HAP-1 (cell line): ENCODE measurements at places on chromosomes 1 and 21.

- DNase-seq = no peak
Measured at GRCh38 chr1:57278558-57278957, 145.3 kb downstream of the DAB1 start.

GRCh38 chr1:64595871-64596515, 126.1 kb downstream of the CACHD1 start:
- DNase-seq = no peak

- no peak for DNase-seq
Measured at GRCh38 chr1:166978821-166979220, 3.5 kb upstream of the ILDR2 start.

GRCh38 chr1:92259350-92259749, 39.4 kb downstream of the GLMN start:
- DNase-seq = no peak

DNA sequence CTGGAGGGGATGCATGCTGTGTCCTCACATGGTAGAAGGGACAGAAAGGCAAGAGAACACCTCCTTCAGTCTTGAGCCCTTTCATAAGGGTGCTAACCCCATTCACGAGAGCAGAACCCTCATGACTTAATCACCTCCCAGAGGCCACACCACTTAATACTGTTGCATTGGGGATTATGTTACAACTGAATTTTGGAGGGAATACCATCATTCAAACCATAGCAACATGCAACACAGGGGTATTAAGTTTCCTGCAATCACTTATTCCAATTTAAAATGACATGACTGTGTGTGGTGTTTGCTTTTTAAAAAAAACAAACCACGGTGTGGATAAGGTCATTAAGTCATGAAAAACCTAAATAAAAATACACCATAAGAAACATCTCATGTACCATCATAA, 3.1 kb upstream of the LIN9 start:
- no peak for DNase-seq

- no peak for DNase-seq
Measured at GRCh38 chr1:65948609-65949229, 156.0 kb downstream of the PDE4B start.

- no peak for DNase-seq
Measured at GRCh38 chr1:115457289-115457688, 119.2 kb upstream of the NGF start.

- DNase-seq = no peak
Measured at GRCh38 chr1:246417152-246417812, 89.8 kb downstream of the SMYD3 start.

GRCh38 chr21:23401278-23401677, 2206.0 kb downstream of the MRPL39 start:
- peak; percentile 28 for DNase-seq

GRCh38 chr1:183433703-183434102, 15.5 kb upstream of the NMNAT2 start:
- DNase-seq = no peak
